ENCODE measurements at places on chromosomes 1 and 21.

GRCh38 chr1:180392020-180392419 lies 110.4 kb downstream of the ACBD6 start:
- DNase-seq, result no peak

DNA sequence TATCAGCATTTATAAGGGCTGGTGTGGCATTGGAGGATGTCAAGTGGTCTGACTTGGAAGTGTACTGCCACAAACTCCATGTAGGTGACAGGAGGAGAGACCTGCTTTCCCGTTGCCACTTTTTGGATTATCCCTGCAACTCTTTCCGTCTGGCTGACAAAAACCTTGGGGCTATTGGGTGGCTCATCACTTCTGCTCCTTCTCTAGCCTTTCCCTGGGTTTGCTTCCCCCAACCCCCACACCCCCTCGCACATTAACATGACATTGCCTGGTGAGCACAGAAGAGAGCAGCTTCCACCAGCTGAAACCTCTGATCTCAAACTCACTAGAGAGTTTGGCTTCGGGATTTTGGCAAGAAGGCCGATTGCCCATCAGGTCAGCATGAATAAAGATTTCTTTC lies 39.2 kb downstream of the PROX1 start:
- no peak for DNase-seq

- no peak for DNase-seq
Measured at GRCh38 chr1:25433389-25434186, 2.9 kb downstream of the MACO1 start.

GRCh38 chr1:84957966-84958365 lies 38.9 kb downstream of the MCOLN2 start:
- no peak for DNase-seq

- no peak for DNase-seq
Measured at GRCh38 chr1:69743146-69743545, 175.4 kb downstream of the LRRC7 start.

- peak; percentile 24 for DNase-seq
Measured at GRCh38 chr1:152035539-152036266, 1.1 kb downstream of the S100A11 start.

DNA sequence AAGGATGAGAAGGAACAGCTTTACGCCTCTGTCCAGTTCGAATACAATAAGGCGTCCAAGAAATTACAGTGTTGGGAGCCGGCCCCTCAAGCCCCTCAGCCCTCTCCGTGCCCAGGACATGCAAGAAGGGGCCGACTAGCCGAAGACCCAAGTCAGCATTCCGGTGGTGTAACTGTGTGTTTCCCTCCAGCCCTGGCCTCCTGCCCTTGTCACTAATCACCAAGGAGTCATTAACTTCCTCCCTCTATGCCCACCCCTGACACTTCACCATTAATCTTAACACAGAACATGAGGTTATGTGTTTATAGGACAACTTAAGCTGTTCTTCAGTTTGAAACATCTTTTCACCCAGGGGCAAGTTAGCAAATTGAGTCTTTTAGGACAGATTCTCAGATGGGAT lies 16.4 kb upstream of the C4BPB start:
- DNase-seq, result no peak

DNA sequence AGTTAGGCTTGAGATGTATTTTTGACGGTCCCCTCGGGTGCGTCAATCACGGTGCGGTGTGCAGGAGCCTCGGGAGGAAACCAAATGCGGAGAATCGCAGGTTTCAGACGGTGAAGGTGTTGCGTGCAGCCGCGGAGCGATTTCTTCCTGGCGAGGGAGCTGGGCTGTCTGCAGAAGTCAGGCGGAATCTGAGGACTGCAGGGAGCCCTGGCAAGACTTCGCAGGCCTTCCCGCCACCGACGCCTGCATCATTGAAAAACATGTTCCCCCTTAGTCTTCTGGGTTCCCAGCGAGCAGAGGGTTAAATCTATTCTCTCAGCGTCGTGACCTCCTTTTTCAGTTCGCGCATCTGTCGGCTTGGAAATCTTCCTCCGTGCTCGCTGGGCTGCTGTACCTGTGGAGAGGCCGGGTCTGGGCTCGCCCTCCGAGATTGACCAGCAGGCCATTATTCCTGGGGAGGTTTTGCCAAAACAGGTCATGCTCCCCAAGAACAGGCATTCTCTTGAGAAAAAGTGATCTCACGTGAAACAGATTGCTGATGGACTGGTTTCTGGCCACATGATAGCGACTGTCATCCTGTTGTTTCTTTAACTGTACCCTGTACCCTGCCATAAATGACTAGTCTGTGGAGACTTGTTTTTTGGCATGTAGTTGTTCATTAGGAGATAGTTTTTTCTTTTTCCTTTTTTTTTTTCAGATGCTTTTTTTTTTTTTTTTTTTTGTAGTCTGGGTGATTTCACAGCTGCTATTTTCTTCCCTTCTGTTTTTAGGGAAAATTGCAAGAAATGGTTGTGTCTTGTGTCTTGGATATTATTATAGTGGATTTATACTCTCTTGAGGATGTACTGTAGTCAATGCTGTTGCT lies 894 bp downstream of the EPB41 start:
- DNase-seq, result peak; percentile 34

- no peak for DNase-seq
Measured at GRCh38 chr1:19360843-19361610, 48.9 kb downstream of the SLC66A1 start.

- no peak for DNase-seq
Measured at GRCh38 chr1:210250665-210250997, 18.0 kb downstream of the SERTAD4 start.

DNA sequence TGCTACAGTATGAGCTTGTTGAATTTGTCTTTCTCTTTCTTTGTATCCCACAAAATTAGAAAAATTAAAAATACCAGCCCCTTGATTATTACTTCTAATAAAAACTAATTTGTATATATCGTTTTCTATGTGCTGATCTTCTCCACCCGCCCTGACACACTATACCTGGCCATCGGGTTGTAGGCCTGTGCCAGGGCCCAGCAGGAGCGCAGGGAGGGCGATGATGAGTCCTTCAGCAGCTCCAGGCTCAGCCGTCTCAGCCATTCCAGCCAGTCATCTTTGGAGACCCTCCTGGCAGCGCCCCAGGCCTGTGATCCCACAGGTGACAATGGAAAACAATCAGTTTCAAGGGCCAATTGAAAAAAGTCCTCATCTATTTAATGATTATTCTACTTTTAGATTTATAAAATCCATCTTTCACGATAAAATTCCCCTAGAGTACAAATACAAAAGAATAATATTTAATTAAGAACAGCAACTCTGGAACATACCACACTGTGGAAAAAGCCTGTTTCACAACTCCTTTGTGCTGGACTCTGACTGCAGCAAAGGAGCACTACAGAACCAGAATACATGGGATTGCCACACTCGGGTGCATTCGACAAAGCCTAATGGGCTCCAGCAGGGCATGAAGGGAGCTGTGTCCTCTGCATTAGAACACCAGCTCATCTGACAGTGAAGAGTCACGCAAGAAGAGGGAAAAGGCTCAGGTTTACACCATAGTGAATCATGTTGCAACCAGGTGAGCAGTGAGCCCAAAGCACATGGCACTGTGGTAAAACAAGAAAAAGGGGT lies 15.4 kb downstream of the ANGPTL7 start:
- DNase-seq, result no peak

DNA sequence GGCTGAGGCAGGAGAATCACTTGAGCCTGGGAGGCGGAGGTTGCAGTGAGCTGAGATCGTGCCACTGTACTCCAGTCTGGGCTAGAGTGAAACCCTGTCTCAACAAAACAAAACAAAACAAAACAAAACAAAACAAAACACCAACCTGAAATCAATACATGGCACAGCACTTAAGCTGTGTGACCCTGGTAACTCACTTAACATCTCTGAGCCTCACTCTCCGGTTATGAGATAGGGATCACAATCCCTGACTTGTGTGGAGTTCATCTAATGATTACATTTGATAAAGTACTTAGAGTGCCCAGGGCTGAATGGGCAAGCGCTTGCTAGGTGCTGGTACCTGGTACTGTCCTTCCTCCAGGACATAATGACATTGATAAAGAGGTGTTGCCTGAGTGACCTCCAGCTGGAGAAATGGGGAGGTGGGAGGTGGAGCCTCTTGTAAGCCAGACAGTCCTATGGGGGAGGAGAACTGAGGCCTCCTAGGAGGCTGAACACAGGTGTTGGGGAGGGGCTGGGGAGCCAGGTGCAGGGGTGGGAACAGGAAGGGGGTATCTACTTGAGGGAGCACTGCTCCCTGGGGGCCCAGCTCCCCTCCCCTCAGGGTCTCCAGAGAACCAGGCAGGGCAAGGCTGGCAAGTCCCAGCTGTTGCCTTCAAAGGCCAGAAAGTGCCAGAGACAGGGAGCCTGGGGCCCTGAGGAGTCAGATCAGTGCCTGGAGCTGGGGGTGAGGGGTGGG lies 17.9 kb downstream of the FOXO6 start:
- no peak for DNase-seq

- DNase-seq, result no peak
Measured at GRCh38 chr21:16196001-16196400, 466.2 kb downstream of the USP25 start.

- no peak for DNase-seq
Measured at GRCh38 chr1:56374026-56374974, 205.1 kb downstream of the PLPP3 start.

- DNase-seq, result peak; percentile 10
Measured at GRCh38 chr1:15523104-15524020, 653 bp downstream of the CASP9 start.

- DNase-seq, result no peak
Measured at GRCh38 chr1:232557502-232558191, 72.3 kb downstream of the SIPA1L2 start.

- peak; percentile 58 for DNase-seq
Measured at GRCh38 chr1:110060034-110060661, 10.3 kb downstream of the ALX3 start.

- no peak for DNase-seq
Measured at GRCh38 chr1:10178597-10179405, 31.6 kb upstream of the KIF1B start.

DNA sequence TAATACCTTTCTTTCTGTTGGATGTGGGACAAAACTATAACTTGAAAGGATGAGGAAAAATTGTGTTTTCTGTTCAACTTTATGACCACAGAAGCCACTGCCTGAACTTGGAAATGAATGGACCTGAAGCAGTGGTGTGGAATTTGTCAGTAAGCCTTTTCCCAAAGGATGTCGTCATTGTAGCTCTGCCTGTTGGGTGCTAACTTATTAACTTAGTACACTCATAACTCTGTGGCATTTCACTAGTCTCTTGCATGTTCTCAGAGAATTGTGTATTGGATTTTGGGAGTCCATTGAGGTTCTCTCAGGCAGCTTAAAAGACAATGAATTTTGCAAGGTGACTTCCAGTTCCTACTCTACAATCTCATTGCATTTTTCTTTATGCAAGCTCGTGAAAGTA lies 49.6 kb downstream of the KCNK2 start:
- DNase-seq, result no peak

GRCh38 chr1:150138044-150138443 lies 11.7 kb upstream of the PLEKHO1 start:
- no peak for DNase-seq

DNA sequence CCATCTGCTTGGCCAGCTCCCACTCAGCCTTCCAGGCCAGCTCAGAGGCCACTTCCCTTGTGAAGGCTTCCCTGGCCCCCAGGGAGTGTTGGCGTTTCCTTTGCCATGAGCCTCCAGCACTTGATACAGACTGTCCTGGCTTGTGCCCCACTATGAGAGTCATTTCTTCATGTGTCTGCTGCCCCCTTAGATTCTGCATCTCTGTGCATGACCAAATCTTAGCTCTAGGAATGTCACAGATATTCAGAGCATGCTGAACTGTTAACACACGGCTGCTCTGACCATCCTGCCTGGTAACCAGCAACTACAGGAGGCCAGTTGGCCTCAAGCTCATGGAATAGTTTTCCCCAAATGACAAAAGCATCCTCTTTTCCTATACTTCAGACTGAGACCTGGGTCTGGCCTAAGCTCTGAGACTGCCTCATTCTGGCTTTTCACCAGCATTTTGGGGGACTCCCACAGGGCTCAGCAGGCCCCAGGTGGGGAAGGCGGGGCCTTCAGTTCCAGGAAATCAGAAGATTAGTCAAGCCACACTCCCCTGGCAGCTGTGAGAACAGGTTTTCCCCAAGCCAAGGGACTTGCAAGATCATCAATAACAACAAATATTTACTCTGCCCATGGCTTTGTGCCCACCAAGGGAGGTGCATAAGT lies 182.6 kb upstream of the EDN2 start:
- DNase-seq, result peak; percentile 47

DNA sequence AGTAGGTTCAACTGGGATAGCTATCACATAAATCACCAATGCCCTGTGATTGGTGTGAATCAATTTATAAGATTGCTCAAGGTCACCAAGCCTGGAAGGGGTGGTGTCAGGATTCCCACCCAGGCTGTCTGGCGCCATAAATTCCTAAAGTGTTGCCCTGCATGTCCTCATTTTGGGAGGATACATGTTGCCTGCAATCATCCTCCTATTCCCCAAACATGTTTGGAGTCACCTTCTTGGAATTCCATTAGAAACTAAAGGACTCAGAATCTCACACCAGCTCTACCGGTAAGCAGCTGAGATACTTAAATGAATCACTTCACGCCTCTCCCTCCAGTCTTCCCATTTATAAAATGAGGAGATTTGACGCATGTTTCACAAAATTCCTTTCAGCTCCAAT lies 54.1 kb upstream of the SLC45A1 start:
- DNase-seq, result no peak

GRCh38 chr1:188355082-188355481 lies 1526.3 kb downstream of the PLA2G4A start:
- DNase-seq, result no peak

GRCh38 chr1:150626150-150626549 lies 3.3 kb downstream of the ENSA start:
- DNase-seq, result no peak

GRCh38 chr1:244955661-244956060 lies 91.3 kb upstream of the HNRNPU start:
- no peak for DNase-seq

GRCh38 chr1:41547781-41548560 lies 63.5 kb upstream of the EDN2 start:
- DNase-seq, result no peak

GRCh38 chr1:46043458-46044017 lies 88.9 kb downstream of the PIK3R3 start:
- DNase-seq, result no peak

- peak; percentile 92 for DNase-seq
Measured at GRCh38 chr1:23790696-23791515, at the start of gene LYPLA2. Gene LYPLA2 (plus strand): TSS chr1:23791145. CDS start chr1:23792683, 1,538 bp downstream.

DNA sequence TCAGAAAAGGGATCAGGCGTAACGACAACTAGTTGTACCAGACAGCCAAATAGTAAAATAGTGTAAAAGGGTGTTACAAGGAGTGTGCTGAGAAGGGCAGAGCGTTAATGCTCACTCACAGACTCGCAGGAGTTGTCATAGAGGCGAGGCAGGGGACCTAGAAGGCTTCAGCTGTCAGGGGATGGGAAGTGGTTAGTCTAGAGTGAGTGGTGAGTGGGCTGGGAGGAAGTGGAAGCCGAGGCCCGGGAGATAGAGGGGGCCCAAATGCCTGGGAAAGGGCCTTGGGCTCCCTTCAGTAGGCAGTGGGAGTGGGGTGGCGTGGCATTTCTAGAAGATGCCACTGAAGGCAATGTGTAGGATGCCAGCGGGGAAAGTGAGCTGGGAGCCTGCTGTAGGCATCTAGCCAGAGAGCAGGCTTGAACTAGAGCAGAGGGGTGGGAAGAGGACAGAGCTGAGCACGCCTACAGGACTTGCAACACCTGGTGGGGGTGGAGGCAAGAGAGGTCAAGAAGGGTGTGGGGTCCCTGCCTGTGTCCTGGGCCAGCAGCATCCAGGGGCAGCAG lies 10.3 kb downstream of the SLC6A17 start:
- no peak for DNase-seq

GRCh38 chr1:145994391-145995120 lies 1.8 kb downstream of the TXNIP start:
- no peak for DNase-seq

GRCh38 chr21:39562791-39563770 lies 49.7 kb upstream of the B3GALT5 start:
- DNase-seq, result no peak

- DNase-seq, result no peak
Measured at GRCh38 chr1:6392809-6393399, 663 bp downstream of the ACOT7 start.
